ENCODE measurements at places on chromosomes 2 and 18.
A peak's percentile ranks its signal among the peaks of the same experiment; 100 is the strongest.

DNA sequence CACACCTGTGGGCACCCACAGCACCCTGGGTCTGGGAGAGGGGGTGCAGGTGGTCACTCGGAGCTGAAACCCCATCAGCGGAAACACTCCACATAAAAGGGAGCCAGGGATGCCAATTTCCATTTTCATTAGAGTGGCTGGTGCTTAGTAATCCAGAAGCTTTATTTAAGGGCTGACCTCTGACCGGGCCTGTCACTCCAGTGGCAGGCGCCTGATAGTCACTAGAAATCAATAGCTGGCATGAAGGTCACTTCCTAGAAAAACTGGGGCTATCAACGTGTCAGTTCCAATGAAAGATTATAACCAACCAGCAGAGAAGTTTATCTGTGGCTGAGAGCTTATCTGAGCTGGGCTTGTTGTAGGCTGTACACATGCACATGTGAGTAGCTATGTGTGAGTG lies 333.7 kb upstream of the SKOR2 start:
- DNase-seq = no peak

DNA sequence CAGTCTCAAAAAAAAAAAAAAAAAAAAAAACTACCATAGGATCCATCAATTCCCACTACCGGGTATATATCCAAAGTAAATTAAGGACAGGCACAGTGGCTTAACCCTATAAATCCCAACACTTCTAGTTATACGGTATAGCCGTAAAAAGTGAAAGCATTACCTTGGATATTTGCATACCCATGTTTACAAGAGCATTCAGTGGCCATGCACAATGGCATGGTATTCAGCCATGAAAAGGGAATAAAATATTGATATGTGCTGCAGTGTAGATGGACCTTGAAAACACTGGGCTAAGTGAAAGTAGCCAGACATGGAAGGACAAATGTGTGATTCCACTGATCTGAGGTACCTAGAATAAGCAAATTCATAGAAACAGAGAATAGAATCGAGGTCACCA lies 111.8 kb upstream of the CAB39 start:
- no peak for DNase-seq

DNA sequence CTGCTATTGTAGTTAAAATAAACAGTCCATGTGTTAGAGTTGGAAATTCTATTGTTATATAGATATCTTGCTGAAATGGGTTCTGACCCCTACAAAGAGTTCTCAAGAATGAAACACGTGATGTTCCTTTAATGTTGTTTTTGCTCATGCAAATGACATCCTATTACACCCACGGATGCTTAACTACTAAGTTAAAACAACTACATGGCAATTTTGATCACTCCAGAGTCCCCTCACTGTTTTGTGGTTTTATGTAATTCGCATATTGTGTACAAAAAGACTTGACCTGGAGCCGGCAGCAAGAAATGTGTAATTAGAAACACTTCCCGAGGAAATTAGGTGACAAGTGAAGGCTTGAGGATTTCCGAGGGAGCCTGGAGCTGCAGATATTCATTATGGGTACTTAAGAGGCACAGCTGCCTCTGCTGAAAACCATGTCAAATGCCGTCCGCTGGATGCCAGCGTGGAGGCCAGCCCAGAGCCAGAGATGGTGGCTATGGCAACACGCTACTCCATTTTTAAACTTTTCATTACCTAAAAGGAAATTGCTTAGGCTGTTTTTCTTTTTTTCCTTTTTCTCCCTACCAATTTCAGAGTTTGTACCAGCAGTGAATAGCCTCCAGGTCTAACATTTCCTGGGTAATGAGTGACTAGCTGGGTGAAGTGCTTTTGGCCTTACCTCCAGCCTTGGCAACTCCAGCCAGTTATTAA lies 21.0 kb upstream of the CABLES1 start:
- no peak for DNase-seq

DNA sequence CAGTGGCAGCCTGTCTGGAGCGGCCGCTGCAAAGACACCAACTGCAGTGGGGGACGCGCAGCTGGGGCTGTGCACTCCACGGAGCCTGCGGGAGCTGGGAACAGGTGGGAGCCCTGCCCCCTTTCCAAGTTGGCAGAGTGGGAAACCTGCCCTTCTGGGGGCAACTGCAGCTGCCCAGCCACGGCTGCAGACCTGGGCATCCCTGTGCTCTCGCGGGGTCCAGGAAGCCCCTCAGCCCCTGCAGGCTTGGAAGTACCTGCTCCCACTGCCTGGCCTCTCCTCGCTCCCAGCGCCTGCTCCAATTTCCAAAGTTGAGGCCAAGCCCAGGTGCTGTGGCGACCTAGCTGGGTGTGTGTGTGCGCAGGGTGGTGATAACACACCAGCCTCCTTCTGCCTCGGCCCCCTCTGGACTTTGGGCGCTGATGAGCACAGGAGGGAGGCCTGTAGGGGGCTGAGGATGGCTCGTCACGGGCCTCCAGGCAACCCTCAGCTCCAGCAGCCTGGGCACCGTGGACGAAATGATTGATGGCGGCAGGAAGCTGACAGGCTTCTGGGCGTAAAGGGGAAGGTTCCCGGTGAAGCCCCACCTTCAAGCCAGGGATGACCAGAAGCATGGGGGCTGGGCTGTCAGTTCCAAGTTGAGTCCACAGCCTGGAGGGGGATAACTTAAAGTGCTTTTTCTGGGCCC lies 76.9 kb downstream of the PTPN4 start:
- DNase-seq = no peak

- no peak for DNase-seq
Measured at GRCh38 chr2:156803967-156804366, 367.8 kb downstream of the GPD2 start.

GRCh38 chr2:19525313-19525712 lies 166.9 kb upstream of the OSR1 start:
- no peak for DNase-seq

DNA sequence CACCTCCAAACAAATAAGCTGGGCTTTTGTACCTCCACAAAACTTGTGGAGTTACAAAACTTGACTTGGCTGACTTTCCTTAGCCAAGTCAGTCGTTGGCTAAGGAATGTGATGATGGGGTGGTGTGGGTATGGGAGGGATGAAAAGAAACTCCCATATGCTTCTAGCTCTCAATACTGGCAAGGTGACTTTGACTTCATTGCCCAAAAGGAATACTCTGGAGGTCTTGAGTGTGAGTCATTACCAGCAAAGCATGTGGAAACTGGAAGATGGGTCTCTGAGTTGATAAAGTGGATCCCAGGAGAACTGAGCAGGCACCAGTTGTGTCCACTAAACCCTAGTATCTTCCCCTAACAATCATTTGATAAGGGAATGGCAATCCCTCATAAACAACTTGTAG lies 226.7 kb downstream of the GULP1 start:
- no peak for DNase-seq

DNA sequence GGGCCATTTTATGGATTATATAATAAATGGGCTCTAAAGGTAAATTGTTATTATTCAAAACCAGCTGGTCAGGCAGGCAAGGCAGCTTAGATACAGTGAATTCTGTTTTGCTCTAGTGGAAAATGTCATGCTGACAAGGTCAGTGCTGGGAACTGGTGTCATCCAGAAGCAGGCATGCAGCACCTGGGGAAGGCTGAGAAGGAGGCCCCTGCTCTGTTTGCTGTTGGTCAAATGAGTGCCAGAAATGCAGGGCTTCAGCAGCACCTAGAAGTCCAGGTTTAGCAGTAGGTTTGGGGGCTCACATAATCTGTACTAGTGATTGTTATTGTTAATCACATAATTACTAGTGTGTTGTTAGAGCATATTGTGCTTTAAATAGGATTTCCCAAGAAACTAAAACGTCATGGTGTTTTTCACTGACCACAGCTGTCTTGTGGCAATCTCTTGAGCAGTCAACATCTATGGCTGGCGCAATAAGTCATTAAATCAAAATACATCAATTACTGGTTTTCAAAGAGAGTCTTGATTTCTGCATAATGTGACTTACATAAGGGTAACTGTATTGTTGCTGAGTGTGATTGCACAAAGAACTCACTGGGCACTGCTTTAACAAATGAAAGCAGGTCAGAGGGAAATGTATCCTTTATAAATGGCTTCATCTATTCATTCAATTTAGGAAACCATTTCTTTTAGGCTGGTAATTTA lies 99.1 kb downstream of the MYO3B start:
- DNase-seq = no peak

DNA sequence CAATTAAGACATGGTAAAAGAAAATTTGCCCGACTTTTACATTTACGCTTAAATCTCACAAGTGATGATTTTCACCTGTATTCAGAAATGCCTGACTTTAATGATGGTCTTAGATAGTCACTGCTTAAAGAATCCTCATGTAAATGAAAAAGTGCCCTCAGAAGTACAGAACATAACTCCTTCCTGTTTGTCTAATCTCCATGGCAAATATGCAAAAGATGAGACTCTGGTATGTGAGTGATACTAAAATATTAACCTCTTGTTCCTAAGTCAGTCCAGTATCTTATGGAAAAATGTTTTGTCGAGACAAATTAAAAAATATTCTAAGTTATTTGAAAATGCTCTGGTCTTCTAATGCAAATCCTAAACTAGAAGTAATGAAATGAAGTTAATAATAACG lies 29.2 kb downstream of the KCTD1 start:
- DNase-seq = no peak

DNA sequence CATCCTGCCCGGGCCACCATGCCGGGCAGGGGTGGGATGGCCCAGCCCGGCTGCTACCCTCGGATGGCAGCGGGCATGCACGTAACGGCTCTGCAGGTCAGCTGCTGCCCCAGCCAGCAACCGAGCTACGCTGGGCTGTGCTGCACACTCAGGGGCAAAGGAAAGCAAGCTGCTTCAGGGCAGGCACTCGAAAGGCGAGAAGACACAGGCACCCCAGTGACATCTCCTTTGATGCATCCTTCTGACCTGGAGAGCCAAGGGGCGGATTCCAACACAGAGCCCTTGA lies 8.8 kb downstream of the HDAC4 start:
- DNase-seq = no peak

- DNase-seq = no peak
Measured at GRCh38 chr2:221896505-221897151, 324.5 kb upstream of the EPHA4 start.

GRCh38 chr18:62999392-62999791 lies 284.1 kb downstream of the PHLPP1 start:
- DNase-seq = peak; percentile 3

DNA sequence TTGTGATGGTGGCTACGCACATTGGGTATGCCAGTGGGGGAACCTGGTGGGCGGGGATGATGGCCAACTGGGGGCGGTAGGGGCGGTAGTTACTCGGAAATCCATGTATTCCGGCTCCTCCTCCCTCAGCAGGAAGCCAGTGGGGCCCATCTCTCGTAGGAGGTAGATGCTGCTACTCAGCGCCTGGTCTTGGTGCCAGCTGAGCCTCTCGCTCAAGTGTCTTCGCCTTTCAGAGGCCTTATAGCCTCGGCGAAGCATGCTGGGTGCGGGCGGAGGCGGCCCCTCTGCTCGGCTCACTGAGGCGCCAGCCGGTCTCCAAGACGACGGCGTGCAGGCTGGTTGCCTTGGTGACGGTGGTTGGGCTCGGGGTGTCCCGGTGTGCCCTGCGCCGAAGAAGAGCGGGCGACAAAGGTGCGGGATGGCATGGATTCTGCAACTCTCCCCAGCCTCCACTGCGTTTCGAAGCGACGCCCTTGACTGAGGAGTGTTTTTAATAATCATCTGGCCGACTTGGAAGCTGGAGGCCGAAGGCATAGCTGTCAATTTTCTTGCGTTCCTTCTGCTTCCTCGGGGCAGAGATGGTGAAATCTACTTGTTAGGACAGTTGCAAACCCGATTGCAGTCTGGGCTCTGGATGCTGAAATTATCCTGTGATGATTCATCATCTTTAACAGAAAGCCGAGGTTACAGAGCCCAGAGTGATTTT lies at the start of gene ZSWIM2:
TSS of gene ZSWIM2 (minus strand) at position 298 of the 706 bp plus-strand sequence. CDS start at position 258, 40 bp downstream.
- DNase-seq = peak; percentile 64

DNA sequence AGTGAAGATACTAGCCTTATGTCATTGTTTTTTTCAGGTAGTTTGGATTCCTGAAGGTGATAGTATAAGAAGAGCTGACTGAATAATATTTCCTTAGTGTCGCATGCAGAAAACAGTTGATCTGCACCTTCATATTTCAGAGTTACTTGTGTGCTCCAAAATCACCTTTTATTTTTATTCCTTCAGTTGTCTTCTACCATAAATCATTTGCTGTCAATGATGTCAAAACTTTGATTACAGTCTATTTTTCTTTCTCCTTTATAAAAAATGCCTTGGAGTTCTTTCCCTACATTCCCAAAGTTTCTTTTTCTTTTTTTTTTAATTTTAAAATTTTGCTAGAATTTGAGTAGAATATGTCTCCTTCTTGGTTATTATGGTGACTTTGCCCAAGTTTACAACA lies 142.3 kb downstream of the GULP1 start:
- DNase-seq = no peak

GRCh38 chr18:40108596-40108995 lies 1846.4 kb upstream of the PIK3C3 start:
- no peak for DNase-seq

DNA sequence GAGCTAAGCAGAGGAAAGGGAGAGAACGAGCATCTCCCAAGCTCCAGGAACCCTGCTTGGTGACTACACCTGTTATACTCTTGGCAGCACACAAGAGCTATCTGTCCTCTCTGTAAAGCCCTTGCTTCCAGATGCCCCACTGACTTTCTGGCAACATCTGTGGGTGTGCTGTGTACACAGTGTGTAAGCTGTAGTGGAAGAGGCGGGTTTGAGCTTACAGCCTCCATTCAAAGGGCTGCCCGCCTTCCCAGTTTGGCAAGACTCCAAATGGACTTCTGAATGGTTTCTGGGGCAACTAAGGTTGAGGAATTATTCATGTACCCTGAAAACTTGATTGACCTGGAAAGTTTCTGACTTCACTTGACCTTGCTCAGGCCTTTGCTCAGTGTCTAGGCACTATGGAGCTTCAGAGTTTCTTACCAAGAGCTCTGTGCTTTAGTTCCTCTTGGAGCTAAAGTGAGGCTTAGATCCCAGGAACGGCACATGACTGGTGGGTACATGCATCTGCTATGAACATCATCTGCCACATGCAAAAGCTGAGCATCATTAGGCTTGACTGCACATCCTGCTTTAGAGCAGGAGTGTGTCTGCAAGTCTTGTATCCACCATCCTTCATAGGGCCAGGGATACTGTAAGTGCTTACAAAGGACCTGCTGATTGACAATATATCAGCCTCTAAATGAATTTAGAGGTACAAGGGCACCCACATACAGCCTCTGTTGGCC lies 290.9 kb upstream of the SIX2 start:
- no peak for DNase-seq

GRCh38 chr2:218027426-218028188 lies 24.8 kb upstream of the TNS1 start:
- no peak for DNase-seq

DNA sequence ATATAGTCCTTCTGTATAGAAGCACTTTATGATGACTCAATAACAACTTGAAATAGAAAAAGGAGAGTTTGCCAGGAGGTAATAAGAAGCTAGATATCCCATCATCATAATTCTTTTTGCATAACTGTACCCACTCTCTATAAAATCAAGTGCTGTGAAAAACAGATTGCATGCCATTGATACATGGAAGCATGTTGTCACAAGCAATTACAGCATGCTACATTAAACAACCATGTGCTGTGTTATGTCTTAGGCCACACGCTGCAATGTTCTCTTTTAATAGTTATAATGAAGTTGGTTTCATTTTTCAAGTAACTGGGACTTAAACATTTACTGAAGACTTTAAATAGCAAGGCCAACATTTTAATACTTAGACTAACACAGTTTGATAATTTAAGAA lies 264.2 kb downstream of the RPRM start:
- no peak for DNase-seq
